ENCODE measurements at places on chromosomes 6 and 20.

DNA sequence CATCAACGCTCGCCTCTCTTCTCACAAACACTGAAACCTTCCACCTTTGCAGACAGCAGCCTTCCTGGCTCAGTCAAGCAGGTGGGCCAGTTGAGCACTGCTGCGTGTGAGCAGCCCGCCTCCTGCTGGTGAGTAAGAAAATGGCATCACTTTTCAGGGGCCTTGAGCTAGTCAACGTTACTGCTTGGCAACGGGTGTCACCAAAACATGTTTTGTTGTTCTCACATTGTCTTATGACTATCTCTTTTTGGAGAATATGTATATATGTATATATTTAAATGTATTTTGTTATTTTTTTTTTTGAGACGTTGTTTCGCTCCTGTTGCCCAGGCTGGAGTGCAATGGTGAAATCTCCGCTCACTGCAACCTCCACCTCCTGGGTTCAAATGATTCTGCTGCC lies 97.0 kb upstream of the AGPAT4 start:
- DNase-seq = peak; percentile 23

- no peak for DNase-seq
These were observed 3.3 kb downstream of the ZGPAT start for GRCh38 chr20:63711085-63711645.

DNA sequence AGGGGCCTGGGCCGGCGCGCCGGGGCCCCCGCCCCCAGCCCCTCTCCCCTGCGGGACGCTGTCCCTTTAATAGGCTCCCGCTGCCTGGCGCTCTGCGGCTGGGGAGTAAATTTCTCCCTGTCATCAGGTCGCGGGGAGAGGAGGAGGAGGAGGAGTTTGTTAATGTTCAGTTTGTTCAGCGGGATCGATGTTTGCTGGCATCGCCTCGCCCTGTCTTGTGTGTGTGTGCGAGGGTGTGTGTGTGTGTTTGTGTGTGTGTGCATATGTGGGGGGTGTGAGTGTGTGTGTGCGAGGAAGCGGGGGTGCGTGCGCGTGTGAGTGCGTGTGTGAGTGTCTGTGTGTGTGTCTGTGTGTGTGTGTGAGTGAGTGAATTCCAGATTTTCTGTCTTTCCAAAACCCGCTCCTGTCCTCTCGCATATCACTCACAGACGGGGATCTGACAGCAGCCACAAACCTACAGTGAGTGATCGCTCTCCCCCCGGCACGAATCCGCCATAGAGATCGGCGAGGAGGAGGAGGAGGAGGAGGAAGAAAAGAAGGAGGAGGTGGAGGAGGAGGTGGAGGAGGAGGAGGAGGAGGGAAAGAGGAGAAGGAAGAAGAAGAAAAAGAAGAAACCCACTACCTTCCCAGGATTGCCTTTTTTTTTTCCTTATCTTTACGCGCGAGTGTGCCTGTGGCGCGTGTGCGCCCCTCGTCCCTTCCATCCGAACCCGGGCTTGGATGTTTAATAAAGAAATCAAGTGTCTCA lies at the start of gene TSHZ2:
Gene TSHZ2 (plus strand): TSS at position 169 of the 748 bp plus-strand sequence. CDS start 936 bp downstream, outside the sequence.
- no peak for DNase-seq

GRCh38 chr6:100088009-100088408 lies 94.0 kb upstream of the MCHR2 start:
- no peak for DNase-seq

DNA sequence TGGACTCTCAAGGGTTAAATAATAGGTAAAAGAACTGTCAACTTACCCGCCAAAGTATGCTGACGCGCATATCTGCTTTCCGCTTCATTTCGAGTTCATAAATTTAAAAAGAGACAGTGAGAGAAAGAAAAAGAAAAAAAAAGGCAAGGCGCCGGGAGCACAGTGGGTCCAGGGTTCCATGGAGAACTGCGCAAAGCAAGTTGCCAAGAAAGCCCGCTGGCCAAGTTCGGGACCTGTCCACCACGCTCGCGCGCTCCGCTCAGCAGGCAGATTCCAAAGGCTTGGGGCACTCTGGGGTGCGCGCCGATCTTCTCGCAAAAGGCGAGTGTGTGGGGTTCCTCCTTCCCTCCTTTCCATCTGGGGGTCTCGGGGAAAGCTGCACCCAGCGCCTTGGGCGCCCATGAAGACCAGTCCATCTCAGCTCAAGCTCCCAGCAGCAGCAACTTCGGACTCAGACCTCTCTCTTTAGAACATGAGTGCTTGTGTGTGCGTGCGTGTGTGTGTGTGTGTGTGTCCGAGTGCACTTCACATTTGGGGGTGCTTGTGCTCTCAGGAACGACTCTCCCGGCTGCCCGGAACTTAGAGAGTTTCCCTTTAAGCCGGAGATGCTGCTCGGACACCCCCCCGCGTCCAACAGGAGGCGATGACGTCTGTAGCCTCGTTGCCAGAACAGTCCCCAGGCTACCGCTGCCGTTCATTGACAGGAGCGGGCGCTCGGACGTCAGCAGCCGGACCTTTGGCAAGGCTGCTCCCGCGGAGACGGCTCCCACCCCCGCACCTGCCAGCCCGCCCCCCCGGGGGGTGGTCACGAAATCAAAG lies 180.0 kb downstream of the TBXT start:
- DNase-seq = no peak

GRCh38 chr6:13762611-13763441 lies 51.2 kb upstream of the RANBP9 start:
- peak; percentile 48 for DNase-seq

DNA sequence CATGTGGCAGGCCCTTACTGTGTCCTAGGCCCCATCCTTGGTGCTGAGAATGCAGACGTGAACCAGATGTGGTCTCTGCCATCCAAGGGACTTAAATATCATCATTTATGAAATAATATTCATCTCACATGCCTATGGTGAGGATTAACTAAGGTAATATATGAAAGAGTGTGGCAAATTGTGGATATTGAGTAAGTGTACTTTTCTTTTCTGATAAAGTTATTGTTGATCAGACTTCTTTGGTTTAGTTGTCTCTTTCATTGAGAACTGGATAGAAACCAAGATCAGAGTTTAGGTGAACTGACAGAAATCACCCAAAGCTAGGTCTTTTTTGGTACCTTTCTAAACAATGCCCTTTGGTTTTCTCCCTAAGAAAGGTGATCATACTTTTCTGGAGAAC lies 5.0 kb downstream of the CHMP4B start:
- no peak for DNase-seq

- DNase-seq = no peak
These were observed 53.4 kb downstream of the STK4 start for GRCh38 chr20:45019762-45020123.

- no peak for DNase-seq
These were observed 701.8 kb upstream of the FLRT3 start for GRCh38 chr20:15039088-15039752.

DNA sequence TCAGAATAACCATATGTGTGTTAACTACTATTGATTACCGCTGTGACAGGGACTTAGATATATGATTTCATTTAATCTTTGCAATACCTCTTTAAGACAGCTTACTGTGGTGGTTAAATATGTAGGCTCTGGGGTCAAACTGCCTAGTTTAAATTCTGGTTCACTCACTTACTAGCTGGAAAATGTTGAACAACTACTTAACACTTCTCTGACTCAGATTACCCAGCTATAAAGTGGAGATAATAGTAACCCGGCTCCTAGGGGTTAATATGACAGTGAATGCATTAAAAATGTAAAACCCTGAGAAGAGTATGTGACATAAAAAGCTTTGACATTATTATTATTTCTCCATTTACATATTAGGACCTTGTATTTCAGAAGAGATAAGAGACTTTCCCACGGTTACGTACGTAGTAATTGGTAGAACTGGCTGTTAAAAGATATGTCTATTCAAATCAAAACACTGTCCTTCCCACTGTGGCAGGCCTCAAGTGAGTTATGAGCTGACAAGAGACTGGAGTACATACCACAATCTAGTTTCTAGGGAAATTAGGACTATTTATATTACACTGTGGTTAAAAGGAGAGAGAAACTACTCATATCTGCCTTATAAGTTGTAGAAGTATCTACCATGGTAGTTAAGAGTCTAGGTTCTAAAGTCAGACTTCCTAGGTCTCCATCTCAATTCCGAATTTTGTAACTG lies 4.4 kb upstream of the PLCB1 start:
- no peak for DNase-seq

DNA sequence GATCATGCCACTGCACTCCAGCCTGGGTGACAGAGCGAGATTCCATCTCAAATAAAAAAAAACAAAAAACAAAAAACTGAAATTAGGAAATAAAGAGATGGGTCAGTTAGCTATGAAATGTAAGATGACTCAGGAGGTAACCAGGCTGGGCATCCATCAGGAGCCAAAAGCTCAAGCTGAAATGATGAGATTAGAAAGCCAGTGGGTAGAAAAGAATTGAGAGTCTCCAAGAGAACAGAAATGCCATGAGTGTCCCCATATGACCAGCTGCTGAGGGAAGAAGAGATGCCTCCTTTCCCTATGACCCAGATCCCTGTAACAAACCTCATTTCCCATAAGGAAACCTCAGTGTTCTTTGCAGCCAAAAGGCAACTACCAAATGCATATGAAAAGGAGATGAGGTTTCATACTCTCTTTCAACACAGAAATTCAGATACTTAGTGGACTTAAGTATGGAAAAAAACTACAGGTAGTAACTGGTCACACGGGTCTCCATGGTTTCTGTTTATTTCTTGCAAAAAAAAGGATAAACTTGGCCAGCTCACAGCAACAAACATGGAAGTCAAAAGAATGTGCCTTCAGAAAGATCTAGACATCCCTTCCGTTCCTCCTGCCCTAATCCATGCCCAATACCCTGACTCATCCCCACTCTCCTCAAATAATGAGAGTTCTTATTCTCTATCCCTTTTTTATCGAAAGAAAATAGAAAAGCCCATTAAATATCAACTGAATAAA lies 8.1 kb downstream of the ARHGAP18 start:
- no peak for DNase-seq

DNA sequence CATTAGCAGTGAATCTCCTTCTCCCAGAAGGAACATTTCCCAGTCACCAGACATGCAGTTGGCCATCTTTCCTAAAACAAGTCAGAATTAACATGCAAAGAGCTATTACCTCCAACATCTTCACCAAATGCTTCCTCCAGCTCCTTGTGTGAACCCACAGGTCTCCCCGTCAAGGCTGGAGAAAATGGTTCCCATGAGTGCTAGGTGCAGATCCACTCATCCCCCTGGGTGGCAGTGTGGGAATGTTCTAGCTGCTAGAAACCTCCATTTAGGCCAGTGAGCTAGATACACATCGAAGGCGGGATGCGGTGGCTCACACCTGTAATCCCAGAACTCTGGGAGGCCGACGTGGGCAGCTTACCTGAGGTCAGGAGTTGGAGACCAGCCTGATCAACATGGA lies 603.9 kb upstream of the SLC35B3 start:
- DNase-seq = no peak

DNA sequence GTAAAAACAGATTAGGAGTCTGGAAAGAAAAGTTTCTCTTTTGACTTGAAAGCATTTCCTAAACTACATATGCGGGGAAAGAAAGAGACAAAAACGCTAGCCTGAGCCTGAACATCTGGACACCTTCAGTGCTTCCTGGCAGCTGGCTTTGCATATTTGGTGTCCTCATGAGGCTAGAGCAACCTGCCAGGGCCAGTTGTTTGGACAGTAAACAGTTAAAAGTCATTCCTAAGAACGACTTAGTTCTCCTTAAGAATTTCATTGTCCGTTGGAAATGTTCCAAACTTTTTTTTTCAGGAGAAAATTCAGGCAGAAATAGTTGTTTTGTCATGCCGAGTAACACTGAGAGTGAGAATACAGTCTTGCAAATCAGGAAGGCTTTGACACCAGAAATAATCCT lies 199.8 kb downstream of the SMOC2 start:
- DNase-seq = no peak

DNA sequence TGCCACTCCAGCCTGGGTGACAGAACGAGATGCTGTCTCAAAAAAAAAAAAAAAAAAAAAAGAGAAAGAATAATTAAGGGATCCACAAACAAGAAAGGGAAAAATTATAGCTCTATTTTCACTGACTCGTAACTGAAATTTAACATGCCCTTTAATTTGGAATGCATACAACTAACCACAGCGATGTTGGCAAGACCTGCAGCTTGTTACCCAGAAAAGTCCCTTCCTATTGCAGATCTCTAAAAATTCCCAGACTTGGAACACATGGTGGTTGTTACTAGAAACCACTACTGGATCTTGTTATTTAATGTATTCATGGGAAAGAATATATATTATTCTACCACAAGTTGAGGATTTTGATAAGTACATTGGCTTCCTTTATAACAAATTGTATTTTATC lies 27.8 kb upstream of the SMIM28 start:
- no peak for DNase-seq

- no peak for DNase-seq
These were observed 14.3 kb downstream of the ID4 start for GRCh38 chr6:19851241-19852089.

- DNase-seq = no peak
These were observed 38.8 kb upstream of the SLA2 start for GRCh38 chr20:36684747-36685146.

DNA sequence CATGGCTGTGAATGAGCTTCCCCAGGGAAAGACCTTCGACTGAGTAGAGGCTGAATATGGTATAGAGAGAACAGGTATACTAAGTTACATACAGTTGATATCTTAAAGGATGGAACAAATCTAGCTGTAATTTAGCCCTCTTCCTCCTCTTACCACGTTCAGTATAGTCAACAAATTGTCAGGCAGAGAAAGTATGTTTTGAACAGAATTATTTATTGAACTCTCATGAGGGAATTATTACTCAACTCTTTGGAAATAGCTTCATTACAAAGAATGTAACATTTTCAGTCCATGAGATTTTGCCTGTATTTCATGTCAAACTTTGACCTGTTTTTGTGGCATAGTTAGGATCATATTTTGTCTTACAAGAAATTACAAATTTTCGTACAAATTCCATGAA lies 63.0 kb downstream of the SH3BGRL2 start:
- DNase-seq = no peak

DNA sequence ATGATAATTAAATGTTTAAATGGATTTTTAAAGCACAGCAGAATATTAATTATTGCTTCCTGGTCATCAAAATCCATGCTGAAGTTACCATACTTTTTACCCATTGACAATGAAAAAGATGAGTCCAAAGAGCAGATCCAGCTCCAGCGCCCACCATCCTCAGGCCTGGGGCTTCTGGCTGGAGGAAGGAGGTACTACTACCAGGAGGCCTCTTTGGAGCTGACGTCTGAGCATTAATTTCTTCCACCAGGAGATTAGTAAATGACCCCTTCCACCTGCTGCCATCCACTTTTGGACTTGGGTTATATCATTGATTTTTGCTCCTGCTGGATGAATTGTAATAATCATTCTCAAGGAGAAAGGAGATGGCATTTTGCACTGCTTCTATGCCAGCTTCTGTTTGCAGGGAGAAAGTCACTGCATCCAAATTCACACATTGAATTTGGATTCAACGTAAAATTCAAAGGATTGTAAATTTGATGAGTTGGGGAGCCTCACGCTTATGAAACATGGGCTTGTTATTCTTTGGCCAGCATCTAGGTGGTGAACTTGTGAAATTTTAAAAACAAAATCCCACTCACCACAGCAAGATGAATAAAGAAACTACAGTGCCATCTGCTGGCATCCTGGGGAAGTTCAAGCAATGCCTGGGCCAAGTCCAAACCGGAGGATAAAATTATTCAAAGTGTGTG lies 121.8 kb downstream of the SASH1 start:
- DNase-seq = peak; percentile 48

Measured in KG1 (cell line).